Activated effector memory CD4-positive, alpha-beta T cell treated with anti-CD3 and anti-CD28 coated beads, Interleukin-2, amount 50 U/mL, for 16 hours (primary cell): ENCODE measurements at places on chromosomes 11 and 22.
A peak's percentile ranks its signal among the peaks of the same experiment; 100 is the strongest.

DNA sequence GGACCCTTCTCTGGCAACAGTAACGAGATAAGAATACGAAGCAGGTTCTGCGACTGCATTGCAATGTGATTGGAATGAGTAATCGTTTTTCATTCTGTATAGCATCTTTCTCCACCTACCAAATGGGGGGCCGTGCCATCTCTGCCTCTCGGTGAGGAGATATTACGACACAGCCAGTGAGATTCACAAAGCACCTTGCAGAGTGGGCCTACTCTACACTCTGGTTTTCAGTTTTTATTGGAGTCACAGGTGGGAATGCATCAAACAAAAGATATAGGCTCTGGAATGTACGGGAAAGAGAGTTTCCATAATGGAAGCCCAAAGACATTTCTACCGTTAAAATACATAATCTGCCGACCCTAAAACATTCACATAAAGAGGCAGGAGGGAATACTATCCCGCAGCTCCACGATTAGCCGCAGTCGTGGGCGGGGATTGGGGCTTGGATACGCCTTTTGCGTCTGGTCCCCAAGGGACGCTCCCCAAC is 423 bp upstream of the RTN3 start:
- peak; percentile 72 for DNase-seq

- DNase-seq: no peak
Measured at GRCh38 chr11:63698976-63699733, 17.9 kb downstream of the RTN3 start.

DNA sequence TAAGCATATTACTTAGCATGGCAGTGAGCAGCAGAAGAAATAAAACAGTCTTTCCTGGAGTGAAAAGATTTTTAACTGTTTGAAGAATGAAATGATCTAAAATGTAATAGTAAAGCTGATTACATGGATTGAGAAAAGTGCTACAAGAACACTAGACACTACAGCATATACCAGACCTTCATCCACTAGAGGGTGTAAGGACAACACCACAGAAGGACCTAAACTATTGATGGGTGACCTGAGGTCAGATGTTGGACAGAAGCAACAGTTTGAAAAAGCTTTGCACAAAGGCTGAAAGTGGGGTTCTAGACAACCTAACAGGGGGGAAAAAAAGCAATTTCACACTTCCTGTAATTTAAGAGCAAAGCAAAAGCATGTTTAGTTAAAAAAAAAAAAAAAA is 97.7 kb downstream of the RBFOX2 start:
- DNase-seq: no peak

GRCh38 chr22:49183826-49184216 is 643.9 kb downstream of the BRD1 start:
- DNase-seq: no peak

- no peak for DNase-seq
Measured at GRCh38 chr11:57269571-57270021, 32.5 kb upstream of the APLNR start.

GRCh38 chr22:43288807-43289420 is 54.3 kb downstream of the SCUBE1 start:
- no peak for DNase-seq

DNA sequence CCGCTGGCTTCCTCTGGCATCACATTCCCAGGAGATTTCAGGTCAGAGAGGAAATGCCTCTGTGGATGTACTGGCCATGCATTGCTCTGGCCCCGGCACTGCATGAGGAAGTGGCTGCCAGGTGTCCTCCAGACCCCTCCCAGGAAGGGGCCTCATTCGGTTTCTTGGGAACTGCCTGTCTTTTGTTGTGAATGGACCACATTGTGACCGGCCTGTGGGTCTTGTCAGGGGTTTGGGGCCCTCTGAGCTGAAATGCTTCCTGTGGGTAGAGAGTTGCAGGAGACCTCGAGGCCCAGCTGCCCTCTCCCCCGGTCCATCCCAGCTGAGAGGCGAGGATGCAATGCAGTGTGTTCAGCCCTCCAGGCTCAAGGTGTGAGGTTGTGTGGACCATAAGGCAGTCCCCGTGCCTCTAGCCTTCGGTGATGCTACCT is 18.8 kb upstream of the ST3GAL4 start:
- DNase-seq: peak; percentile 59

GRCh38 chr11:83060965-83061364 is 10.7 kb downstream of the RAB30 start:
- no peak for DNase-seq
